ENCODE measurements at places on chromosomes 7 and 10.

DNA sequence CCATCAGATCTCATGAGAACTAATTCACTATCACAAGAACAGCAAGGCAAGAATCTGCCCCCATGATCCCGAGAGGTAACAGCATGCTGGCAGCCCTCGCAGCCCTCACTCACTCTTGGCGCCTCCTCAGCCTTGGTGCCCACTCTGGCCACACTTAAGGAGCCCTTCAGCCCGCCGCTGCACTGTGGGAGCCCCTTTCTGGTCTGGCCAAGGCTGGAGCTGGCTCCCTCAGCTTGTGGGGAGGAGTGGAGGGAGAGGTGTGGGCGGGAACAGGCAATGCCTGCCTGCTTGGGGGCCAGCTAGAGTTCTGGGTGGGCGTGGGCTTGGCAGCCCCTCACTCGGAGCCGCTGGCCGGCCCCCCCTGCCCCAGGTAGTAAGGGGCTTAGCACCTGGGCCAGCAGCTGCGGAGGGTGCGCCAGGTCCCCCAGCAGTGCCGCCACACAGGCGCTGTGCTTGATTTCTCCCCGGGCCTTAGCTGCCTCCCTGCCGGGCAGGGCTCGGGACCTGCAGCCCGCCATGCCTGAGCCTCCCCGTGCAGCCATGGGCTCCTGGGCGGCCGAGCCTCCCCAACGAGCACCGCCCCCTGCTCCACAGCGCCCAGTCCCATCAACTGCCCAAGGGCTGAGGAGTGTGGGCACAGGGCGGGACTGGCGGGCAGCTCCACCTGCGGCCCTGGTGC is 24.0 kb upstream of the ZNF438 start:
- no peak for DNase-seq

DNA sequence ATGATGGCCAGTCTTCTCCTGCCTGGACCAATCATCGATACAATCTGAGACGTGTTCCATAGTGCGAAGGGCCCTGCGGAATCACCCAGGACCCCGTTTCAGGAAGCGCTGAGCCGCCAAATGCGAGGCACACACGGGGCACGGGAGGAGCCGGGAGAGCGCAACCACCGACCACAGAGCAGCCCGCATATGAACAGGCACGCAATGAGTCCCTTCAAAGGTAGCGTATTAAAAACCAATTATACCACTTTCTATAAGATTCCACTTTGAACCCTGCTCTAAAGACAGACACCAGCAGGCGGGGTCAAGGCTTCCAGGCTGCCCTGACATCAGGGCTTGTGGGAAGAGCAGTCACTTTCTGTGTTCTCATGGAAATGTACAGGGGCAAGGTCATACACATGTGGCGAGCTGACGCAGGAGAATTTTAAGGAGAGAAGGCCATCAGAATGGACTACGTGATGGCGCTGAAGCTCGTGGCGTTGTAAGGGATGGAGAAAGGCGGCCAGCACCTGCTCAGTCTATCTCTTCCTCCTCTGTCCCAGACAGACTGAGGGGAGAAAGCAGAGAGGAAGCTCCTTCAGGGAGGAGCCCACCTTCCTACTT is 46.2 kb downstream of the AMZ1 start:
- DNase-seq = no peak

GRCh38 chr10:86757113-86757972 is 924 bp downstream of the BMPR1A start:
- DNase-seq = no peak

DNA sequence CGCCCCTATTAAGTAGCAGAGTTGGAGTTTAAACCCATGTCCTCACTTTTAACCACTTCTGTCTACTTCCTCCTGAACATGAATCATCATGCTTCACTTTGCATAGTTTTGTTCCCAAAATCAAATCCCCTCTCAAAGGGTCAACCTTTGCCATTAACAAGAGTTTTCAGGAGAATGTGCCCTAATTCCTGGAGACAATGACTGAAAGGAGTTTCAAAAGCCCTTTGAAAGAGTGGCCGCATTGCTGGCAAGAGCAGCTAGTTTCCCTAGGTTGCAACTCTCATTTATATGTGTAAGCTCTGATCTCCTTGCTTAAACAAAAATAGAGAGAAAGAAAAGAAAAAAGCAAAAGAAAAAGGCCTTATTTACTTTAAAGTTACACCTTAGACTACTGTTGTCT is 9.2 kb downstream of the LGI1 start:
- DNase-seq = no peak

DNA sequence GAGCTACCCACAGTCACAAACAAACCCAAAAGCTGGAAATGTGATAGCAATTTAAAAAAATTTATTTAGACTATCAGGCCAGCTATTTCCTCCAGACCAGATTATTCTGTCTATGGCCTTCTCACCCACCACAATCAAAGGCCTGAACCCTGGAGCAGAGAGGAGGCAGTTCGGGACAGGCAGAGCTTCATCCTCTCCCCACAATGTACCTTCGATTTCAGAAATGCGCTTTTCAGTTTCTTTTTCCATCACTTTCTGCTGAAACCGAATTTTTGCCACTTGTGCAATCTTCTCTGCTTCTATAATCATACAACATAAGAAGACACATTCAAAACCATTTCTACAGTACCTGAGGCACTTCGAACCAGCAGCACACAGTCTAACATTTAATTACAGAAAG is 29.9 kb downstream of the ERLIN1 start:
- DNase-seq = no peak
